Anterior cingulate cortex (tissue), 58 donors: ENCODE measurements at places on chromosomes 12 and 14.

DNA sequence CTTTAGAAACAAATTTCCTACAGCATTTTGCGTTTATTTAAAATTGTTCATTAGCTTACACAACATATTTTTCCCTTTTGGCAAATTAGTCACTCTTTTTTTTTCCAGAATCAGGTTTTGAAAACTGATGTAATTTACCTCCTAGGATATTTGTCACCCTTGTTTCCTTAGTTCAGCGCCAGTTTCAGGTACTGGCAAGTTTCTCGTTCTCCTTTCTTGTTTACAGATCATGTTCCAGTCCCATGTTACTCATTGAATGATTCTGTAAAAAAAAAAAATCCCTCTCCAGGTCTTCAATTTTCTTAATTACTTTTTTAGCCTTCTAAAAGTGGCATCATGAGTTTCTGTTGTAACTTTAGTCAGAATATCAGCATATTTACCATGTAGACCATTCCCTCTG, 2.7 kb downstream of the PPP4R4 start:
- no peak for DNase-seq

DNA sequence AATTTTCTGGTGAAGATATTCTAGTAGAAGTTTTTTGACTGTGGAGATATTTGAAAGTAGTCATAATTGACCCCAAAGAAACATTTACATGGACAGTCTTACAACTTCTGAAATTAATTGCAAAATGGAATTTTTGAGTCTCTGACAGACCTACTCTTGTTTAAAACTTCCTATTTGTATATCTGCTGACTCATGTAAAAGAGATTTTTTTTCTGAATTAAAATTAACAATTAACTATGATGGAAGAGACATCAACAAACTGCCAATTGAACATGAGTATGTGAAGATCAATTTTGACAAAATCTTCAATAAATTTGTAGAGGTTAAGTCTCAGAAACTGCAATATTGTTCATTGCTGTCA, 108.5 kb upstream of the MAX start:
- DNase-seq = no peak

GRCh38 chr12:131098178-131098981, 144.7 kb downstream of the ADGRD1 start:
- no peak for DNase-seq

DNA sequence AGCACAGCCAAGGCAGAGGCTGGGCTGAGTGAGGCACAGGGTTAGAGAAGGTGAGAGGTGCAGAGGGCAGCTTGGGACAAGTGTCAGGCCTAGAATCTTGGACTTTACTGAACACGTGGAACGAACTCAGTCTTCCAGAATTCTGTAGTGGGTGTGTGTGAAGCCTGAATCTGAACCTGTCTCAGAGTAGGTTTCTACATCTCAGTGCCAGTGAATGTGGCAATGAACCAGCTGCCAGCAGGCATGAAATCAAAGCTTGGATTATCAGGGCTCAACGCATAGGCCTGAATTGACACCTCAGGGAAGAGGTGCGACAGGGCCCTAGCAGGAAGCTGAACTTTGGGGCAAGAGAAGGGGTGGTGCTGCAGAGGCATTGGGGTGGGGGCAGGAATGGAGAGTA, 104.6 kb downstream of the SAMD4A start:
- no peak for DNase-seq

DNA sequence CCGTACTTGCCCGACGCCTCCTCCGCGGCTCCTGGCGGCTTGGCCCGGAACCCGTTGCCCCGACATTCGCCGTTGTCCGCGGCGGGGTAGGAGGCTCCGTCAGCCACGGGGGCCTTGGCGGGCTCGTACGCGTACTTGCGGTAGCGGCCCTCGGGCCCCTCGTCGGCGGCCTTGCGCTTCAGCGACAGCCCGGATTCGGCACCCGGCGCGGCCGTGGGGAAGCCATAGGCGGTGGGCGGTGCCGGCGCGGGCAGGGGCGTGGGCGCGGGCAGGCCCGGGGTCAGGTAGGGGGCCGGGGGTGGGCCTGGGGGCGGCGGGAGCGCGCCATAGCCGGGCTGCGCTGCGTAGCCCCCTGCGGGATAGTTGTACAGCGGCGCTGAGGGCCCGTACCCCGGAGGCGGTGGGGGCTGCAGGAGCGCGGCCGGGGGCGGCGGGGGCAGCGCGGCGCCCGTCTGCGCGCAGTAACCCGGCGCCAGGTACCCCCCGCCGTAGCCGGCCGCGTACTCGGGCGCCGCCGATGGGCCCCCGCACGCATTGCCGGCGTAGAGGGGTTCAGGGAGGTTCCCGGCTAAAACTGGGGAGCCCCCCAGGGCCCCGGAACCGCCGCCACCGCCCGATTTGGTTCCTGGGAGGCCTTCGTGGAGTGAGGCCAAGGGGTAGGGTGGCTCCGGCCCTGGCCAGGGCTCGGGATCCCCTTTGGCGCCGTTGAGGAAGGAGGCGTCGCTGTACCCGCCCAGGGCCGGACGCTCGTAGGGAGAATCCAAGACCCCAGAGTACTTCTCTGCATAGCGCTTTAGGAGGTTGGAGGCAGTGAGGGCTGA, 26.9 kb downstream of the FIGNL2 start:
- DNase-seq = no peak

- no peak for DNase-seq
Measured at GRCh38 chr12:62772416-62772955, 162.5 kb downstream of the PPM1H start.

DNA sequence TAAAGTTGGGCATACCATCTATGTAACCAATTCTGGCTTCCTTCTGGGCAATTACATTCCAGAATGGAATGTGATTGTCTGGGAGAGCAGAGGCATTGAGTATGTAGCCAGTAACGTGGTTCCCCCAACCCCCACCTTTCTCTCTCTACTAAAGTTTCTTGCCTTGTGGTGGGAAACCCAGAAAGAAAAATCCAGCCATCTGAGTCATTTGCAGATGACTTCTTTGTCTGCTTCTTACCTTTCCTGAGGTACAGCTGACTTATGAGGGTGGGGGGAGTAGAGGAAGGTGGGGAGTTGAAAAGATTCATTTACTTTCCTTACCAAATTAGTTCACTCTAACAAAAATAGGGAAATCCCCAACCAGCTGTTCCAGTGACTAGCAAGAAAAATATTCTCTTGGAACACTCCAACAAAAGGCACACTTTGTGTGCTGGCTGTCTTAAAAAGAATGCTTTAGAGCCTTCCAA, 112.1 kb upstream of the FRMD6 start:
- DNase-seq = no peak

DNA sequence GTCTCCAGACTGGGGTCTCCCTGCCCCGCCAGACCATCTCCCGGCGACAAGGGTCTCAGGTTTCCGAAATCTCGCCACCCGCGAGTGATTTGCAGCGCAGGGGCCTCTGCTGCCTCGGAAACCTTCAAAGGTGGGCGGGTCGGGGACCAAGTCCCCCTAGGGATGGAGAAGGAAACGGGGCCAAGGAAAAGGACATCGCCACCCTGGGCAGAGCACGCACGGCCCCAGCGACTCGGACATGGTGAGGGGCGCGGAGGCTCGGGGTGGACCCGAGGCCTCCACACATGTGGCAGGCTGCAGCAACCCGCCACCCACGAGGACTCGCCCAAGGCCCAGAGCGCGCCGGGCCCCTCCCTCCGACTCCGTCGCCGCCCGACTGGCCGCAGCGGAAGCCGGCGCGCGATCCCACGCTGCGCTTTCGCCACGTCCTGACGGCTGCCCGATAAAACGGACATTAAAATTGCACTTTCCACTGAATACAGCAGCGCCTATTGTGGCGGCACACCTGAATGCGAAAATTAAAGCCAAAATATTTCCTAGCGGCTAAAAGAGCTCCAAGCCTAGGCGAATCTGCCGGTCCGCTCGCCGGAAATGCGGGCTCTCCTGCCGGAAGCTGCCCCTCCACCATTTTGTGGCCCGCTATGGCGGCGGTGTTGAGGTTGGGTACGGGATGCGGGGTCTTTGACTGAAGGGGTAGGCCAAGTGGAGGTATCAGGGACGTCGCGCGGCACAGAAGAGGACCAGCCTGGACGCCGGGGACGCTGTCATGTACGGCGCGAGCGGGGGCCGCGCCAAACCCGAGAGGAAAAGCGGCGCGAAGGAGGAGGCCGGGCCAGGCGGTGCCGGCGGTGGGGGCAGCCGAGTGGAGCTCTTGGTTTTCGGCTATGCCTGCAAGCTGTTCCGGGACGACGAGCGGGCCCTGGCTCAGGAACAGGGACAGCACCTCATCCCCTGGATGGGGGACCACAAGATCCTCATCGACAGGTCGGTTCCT, at the start of gene SFSWAP:
TSS of gene SFSWAP (plus strand) at position 627 of the 994 bp plus-strand sequence. CDS start at position 767, 140 bp downstream.
- peak; percentile 60 for DNase-seq

GRCh38 chr14:50229681-50230080, 1.7 kb downstream of the SOS2 start:
- no peak for DNase-seq

- no peak for DNase-seq
Measured at GRCh38 chr12:54160769-54161480, 27.9 kb downstream of the SMUG1 start.

GRCh38 chr12:131121705-131122405, 168.1 kb downstream of the ADGRD1 start:
- DNase-seq = no peak

GRCh38 chr12:49227713-49228112, 37.2 kb upstream of the TUBA1C start:
- DNase-seq = no peak

- no peak for DNase-seq
Measured at GRCh38 chr12:76445462-76445861, 97.2 kb upstream of the BBS10 start.

DNA sequence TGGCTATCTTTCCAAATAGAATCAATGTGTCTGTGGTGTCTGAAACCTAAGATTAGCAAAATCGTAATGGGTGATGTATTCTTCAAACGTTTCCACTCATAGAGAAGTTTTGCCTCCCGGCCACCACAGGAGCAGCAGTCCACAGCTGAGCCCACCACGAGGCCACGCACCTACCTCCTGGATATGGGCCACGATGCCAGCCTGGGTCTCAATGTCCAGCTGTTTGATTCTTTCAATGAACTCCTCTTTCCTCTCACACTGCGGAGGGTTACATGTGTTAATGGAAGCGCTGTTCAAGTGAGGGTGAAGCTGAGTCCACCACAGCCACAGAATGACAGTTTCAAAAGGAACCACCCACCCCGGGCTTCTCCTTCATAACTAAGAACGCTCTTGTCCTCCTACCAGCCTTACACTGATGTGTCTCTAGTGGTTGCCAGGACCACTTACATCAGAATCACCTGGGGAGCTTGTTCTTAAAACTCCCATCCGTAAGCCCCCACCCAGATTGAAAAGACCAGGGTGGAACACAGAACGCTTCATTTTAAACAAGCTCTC, 75.3 kb downstream of the CCDC88C start:
- DNase-seq = no peak

DNA sequence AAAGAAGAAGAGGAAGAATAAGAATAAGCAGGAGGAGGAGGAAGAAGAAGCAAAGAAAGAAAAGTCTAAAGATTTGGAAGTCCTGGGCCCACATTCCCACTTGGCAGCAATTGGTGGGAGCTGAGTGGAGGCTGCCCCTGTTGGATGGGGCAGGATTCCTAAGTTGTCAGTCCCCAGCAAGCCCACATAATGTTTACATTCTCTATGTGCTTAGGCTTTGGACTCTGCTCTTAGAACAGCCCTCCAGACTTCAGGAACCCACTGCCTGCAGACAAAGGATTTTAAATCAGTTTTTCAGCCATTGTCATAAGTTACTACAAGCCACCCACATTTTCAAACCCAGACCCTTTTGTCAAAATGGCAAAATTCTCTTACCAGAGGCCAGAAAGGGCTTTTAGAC, 92.0 kb downstream of the OTX2 start:
- DNase-seq = no peak

- no peak for DNase-seq
Measured at GRCh38 chr12:2643576-2644135, 151.1 kb upstream of the FKBP4 start.
